Pons (tissue), 1 donor: ENCODE measurements at places on chromosomes 3 and 15.

DNA sequence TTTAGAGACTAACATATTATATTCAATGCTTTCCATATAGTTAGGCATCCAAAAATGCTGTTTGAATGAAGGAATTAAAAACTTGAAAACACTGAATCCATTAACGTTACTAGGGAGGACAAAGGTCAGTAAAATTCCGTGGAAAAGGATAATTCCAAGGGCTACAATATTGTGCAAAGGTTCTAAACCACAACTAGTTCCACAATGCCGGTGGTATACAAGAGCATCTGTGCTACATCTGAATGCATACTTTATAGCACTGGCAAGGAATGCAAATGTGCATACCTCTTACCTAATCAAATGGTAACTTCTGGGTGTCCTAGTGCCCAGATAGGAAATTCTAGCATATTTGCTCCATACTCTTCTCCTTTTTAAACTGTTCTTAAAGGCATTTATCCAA, 2.2 kb downstream of the ICE2 start:
- no peak for DNase-seq

- no peak for DNase-seq
Observed at GRCh38 chr3:71160785-71161546, 422.6 kb downstream of the FOXP1 start.

GRCh38 chr3:128999102-128999501, 2.0 kb upstream of the EFCC1 start:
- no peak for DNase-seq

GRCh38 chr15:90588427-90588826, 58.7 kb downstream of the CRTC3 start:
- peak; percentile 44 for DNase-seq
